A549 (cell line): ENCODE measurements at places on chromosomes 5 and 9. TPM values are rescaled to one million over a fixed set of nuclear protein-coding genes. Genes with fewer than 3 reads are reported as not detected.
A peak's percentile ranks its signal among the peaks of the same experiment; 100 is the strongest.

- no peak for DNase-seq
These were observed 4.6 kb downstream of the OBP2B start for GRCh38 chr9:133204335-133204992.

Gene PLEKHG4B
- 0.57 to 0.67 TPM (median 0.66 TPM) in 3 replicates for polyA plus RNA-seq

DNA sequence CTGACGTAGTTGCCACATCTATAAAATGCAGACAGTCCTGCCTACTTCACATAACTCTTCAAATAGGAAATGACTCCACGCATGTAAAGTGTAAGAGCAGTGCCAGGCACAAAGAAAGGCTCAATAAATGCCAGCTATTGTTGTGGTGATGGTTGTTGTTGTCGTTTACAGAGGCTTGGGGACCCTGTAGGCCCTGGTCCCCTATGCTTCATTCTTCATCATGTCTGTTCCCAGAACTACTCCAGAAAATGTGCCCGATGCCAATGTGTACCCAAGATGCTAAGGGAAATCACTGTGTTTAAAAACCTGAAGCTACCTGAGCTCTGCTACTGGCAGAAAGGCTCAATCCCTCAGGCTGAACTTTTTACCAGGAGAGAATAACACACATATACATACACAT, 9.1 kb downstream of the SLIT3 start:
- DNase-seq, result no peak

DNA sequence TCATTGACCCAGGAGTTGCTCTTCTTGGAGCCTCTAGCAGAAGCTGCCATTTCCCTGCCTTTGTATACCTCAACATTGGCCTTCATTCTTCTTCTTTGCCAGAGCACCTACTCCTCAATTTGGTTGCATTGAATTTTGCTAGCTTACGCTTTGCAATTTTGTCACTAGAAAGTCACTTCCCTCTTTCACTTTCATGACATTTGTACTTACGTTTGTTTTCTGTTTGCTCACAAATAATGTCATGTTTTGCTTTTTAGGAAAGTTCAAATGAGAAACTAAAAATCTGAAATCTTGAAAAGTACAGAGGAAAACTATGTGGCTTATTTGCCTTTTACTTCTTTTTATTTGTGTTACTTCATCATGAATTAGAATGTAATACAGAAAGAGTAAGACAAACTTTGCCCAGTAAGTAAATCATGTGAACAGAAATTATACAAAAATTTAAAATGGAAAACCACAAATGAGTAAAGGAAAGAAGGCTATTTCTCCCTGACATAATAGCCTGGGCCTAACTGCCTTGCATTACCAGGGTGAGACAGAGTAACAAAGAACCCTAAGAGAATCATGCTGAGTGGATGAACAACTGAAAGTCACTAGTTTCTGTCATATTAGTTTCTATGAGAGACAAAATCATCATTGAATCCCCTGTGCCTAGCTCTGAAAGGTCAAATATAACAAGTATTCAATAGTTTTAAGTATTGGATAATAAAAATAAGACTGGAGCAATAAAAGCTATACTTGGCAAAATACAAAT, 7.4 kb upstream of the IFNA1 start:
- DNase-seq, result no peak

DNA sequence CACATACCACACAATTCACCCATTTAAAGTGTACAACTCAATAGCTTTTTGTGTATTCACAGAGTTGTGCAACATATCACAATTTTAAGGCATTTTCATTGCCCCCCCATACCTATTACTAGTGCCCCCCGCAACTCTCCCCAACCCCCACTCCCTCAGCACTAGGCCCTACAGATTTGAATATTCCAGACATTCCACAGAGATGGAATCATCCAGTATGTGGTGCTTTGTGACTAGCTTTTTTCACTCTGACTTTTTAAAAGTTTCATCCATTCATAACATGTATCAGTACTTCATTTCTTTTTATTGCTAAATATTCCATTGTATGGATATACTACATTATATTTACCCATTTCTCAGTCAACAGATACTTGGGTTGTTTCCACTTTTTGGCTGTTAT, 102.9 kb upstream of the LRRTM2 start:
- no peak for DNase-seq

Gene OR1Q1
- polyA plus RNA-seq, result 0.10 to 0.11 TPM in 2 of 3 replicates, not detected in the other

GRCh38 chr9:113536483-113537228, 73.1 kb downstream of the RGS3 start:
- no peak for DNase-seq

DNA sequence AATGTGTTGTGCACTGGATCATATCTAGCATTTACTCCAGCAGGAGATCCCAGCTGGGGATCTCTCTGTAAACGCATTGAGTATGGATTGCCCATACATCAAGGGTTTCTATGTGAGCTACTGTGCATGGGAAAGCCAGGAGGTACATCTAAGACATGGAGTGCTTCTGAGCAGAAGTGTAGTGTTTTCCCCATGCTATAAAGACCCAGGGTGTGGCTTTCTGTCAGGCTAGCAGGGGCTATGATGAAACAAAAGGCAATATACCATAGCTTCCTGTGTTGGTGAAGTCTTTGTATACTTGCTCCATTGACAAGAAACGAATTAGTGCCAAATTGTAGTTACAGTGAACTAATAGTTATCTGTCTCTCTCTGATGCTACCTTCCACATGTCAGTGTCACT, 329.3 kb upstream of the TLE4 start:
- no peak for DNase-seq

Gene AMBP
- polyA plus RNA-seq, result 6.1 to 9.2 TPM (median 6.8 TPM) in 3 replicates

- DNase-seq, result no peak
These were observed 981.1 kb downstream of the DTWD2 start for GRCh38 chr5:118007262-118007661.

DNA sequence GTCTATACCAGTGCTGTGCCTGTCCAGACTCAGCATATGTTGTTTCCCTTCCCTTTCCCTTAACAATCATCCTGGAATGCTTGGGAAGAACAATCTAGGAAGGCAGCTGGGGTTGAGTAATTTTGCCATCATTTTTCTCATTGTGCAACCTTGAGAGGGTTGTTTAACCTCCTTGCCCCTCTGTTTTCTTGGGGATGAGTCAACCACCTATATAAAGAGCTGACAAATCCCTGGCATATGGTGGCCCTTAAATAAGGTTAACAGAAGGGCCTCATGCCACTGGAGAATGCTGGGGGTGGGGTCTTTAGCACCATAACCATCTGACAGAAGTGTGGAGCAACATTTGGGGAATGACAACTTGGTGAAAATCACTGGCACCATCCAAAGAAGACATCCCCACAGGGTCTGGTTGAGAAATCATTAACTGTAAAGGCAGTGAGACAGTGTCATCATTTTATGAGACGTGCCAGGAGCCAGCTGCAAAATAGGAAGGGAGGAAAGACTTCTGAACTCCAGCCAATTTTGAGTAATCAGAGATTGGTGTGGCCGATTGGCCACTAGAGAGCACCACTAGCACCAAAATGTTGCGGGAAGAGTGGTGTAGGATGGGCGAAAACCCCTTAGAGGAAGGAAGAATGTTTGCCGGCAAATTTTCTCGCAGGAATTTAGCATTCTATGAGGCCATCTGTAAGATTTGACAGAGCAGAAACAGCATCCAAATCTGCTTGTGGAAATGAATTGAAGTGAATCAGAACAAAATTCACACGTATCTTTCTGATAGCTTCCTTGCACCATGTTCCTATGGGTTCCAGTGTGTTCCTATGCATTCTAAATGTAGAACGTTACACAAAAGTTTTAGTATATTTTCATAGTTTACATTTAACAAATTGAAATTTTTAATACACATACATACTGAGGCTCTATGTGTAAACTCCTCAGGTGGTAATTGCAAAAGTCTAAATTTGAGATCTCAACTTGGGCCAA, 113.8 kb downstream of the MSX2 start:
- DNase-seq, result peak; percentile 49

Gene ADCY2
- polyA plus RNA-seq, result not detected in 3 replicates

DNA sequence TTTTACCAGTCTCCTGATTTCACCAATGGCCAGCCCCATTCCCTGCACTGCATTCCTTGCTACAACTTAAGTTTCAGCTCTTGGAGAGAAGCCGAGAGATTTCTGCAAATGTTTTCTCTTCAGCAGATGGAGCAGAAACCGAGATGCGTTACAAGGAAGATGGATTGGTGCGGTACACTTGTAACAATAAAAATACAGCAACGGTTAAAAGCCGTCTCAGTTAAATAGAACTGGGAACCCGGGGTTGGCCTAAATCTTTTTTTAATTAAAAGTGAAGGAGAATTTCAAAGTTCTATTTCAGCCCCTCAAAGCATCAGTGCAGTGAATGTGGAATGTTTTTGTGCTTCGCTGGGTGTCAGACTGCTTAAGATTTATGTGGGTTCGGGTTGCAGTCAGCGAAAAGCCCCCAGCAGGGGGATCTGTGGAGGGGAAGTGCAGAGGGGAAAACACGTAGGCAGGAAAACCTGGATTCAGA, 19.8 kb downstream of the BRINP1 start:
- no peak for DNase-seq

Gene ANKRD34B
- 0.01 TPM in 1 of 3 replicates, not detected in the others for polyA plus RNA-seq

DNA sequence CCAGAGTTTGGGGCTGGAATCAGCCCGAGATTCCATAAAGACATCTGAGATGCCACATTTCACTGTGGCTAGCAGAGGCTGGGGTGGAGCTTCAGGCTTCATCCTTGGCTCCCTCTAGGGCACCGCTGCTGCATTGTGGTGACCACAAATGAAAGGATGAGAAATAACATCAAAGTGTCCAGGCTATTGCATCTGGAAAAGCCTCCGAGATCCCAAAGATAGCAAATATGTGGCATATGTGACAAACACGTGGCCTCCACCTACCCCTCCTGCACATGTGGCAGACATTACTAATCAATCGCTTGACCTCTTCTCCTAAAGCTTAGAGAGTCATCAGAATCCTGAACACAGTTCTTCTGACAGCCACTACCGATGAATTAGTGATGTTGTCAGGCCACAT, 4.5 kb downstream of the SPARC start:
- no peak for DNase-seq

DNA sequence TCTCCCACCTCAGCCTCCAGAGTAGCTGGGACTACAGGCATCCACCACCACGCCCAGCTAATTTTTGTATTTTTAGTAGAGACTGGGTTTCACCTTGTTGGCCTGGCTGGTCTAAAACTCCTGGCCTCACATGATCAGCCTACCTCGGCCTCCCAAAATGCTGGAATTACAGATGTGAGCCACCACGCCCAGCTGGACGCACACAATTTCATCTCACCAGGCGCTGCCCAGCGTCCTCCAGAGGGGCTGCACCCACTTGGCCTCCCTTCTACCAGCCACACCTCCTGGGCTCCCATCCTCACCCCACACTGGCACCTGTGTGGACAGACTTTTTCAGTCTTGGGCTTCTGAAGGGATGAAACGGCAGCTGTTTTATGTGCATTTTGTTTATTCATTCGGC, 3.8 kb upstream of the EXOC3 start:
- no peak for DNase-seq

- no peak for DNase-seq
These were observed 24.9 kb downstream of the NEK6 start for GRCh38 chr9:124282442-124283227.

DNA sequence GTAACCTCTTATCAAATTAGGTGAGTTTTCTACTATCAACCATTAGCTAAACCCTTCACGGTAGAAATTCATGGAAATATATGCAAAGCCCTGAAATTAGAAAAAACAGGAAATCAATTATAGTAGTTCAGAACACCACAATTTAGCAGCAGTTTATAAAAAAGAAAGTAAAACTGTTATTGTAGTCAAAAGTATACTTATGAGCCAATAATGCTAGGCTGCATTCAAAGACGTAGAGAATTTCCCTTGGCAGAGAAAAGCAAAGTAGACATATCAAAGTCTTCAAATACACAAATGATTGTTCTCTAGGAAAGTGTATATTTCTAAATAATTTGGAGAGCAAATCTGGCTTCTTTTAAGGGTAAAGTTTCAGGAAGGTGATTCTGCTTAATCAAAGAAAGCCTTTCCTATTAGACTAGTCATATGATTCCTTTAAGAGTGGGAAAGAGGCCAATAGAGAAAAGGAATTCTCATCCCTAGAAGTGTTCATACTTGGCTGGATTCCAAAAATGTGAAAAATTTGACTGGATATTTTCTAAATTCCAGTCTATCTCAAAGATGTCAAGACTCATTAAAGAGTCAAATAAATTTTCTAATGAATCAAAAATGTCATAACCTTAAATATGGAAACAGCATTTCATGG, 185.5 kb downstream of the SMC2 start:
- DNase-seq, result no peak

Gene NFIB
- 10.7 to 13.2 TPM (median 12.0 TPM) in 3 replicates for polyA plus RNA-seq

- DNase-seq, result no peak
These were observed 225.3 kb downstream of the NR2F1-AS1 start for GRCh38 chr5:93355691-93356090.

Gene SAXO1
- not detected in 3 replicates for polyA plus RNA-seq

DNA sequence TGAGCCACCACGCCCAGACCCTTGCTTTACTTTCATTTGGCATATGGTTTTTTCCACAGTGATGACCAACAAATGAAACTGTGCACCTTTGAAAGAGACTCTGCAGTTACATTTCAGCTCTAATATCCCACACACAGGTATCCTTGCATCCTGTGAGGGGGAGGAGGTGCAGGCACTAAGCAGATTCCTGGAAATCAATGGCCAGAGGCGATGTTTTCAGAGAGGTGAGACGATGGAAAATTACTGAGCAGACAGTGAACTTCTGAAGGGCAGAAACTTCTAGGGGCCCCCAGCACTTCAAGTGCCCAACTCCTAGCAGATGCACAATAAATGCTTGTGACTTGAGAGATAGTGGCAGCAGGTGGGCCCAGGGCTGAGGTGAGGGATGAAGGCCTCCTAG, 29.8 kb upstream of the GNE start:
- no peak for DNase-seq

Gene WDR38
- 0.12 TPM in 1 of 3 replicates, not detected in the others for polyA plus RNA-seq

Gene ADGRD2
- not detected in 3 replicates for polyA plus RNA-seq

DNA sequence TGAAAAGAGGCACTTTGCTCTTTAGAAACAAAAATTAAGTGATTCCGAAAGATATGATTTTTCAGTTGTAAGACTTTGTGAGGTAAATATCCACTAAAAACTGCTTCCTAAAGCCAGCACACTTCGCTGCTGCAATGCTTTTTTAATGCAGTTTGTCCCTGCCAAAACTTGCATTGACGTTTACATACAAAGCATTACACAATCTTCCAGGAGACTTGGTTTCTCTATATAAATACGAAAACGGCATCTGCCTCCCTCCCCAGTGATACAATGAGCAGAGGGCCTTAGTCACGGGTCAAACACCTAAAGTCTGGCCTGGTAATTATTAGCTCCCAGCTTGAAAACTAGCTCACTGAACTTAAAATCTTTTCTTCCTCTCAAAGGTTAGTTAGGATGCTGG, 170.7 kb downstream of the TSSK1B start:
- no peak for DNase-seq

DNA sequence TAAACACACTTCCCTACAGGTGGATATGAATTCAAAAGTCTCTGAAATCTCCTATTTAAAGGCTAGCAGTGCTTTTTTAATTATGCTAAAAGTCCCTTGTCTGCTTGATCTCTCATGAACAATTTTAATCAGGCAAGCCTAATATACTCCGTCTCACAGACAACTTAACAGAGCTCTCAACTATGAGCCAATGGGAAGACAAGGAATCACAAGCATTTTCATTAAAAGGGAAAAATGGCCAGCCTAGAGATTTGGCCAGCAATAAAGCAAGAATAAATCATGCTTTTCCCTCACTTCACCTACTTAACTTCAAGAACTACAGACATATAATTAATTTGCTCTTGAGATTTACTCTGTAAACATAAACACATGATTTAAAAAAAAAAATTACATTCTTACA, 78.0 kb downstream of the RFX3 start:
- DNase-seq, result no peak
